ENCODE measurements at places on chromosomes 2 and 18.

DNA sequence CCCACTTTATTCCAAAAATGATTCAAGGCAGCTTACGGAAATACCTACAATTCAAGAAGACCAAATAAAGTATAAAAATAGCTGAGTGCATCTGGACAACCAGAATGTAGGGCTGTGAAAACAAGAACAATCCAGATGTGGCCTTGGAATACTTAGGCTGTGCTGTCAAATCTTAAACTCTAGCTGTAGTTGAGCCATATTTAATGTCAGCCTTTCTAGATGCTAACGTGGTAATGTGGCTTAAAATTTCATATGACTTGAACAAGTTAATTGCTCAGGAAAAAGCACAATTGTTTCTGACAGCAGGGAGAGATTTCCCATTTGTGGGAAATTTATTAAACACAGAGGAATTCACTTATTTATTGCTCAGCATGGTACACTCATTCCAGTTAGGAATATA is 14.6 kb upstream of the NAPG start:
- no peak overlapping the region for H3K27ac ChIP-seq
- no peak overlapping the region for H3K4me3 ChIP-seq
- no peaks in the 10 kb centered on the region for H3K4me1 ChIP-seq
- no peak for ATAC-seq
- H3K36me3 ChIP-seq, result peaks cover 8% of the 10 kb centered on the region
- peaks cover 28% of the 10 kb centered on the region for H3K27me3 ChIP-seq

DNA sequence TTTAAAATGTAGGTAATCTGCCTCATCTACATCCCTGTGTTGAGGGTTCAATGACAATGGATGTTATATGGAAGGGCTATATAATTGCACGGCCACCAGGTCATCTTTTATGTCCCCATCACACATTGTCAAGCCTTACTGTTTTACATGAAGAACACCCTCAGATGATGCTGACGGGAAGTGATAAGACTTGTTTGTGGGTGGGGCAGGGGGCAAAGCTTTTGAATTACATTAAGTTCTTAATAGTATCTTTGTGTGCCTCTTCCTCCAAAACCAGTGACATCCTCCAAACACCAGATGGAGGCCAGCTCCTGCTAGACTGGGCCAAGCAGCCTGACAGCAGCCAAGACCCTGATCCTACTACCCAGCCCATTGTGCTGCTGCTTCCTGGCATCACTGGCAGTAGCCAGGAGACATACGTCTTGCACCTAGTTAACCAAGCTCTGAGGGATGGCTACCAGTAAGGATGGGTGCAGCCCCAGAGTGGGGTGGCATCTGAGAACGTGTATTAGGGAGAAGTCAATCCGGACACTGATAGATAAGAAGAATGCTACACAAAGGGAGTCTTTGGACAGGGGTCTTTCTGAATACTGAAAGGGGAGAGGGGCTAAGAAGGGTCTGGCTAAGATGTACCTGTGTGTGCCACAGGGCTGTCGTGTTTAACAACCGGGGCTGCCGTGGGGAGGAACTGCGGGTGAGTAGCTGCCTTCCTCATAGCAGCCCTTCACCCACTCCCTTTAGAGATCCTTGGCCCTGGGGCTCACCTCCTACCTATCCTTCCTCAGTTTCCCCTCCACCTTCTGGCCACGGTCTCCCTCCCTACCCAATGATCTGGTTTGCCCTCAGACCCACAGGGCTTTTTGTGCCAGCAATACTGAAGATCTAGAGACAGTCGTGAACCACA is 5.3 kb downstream of the ABHD1 start:
- peaks cover 23% of the 10 kb centered on the region for H3K4me1 ChIP-seq
- no peak overlapping the region for H3K4me3 ChIP-seq
- H3K36me3 ChIP-seq, result peaks cover 39% of the 10 kb centered on the region
- H3K27me3 ChIP-seq, result no peaks in the 10 kb centered on the region

DNA sequence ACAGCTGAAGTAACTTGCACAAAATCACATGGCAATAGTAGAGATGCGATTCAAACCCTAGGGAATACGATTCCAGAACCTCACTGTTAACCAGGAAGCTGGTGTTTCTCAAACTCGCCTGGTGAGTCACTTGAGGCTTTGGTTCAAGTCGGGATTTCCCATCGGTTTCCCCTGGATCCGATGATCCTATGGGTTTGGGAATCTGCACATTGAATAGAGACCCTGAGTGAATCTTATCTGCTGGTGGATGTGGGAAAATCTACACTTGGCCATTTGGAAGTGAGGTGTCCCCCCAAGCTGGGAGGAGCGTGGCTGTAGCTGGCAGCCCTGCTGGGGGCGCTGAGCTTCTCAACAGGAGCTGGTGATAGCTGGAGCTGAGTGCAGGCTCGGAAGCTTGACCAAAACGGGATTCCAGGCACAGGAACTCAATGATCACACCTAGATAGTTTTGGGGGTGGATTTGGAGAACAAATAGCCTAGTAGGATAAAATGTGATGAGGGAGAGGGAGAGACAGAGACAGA is 135.4 kb downstream of the PRKCE start:
- no peak overlapping the region for H3K4me3 ChIP-seq
- H3K36me3 ChIP-seq, result peaks cover 11% of the 10 kb centered on the region

- H3K4me3 ChIP-seq, result no peak overlapping the region
- H3K4me1 ChIP-seq, result no peaks in the 10 kb centered on the region
Measured at GRCh38 chr2:132547090-132547687, 122.8 kb downstream of the LYPD1 start.

DNA sequence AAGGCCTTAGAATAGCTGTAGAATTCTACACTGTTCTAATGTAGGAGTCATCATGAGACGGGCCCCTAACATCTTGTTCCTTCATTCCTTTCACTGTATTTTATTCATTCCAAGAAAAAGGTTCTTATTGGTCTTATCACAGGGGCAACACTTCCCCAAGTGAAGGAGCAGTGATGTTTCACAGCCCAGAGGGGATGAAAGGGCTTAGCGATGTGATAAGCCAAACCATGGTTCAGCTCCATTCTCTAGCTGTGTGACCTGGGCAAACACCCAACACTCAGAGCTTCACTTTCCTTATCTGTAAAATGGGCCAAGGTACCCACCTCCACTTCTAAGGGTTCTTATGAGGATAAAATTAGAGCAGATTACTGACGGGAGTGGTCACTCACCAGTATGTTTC is 25.4 kb upstream of the HS6ST1 start:
- no peaks in the 10 kb centered on the region for H3K4me1 ChIP-seq
- H3K27me3 ChIP-seq, result no peaks in the 10 kb centered on the region
- H3K27ac ChIP-seq, result no peak overlapping the region
- peaks cover 4% of the 10 kb centered on the region for H3K36me3 ChIP-seq
- H3K4me3 ChIP-seq, result no peak overlapping the region

GRCh38 chr2:39608263-39608575 is 57.5 kb upstream of the TMEM178A start:
- H3K4me1 ChIP-seq, result no peaks in the 10 kb centered on the region
- no peak for ATAC-seq
- H3K27ac ChIP-seq, result no peak overlapping the region
- H3K27me3 ChIP-seq, result peaks cover 17% of the 10 kb centered on the region
- H3K36me3 ChIP-seq, result no peaks in the 10 kb centered on the region

- H3K4me1 ChIP-seq, result peaks cover 6% of the 10 kb centered on the region
- H3K27me3 ChIP-seq, result no peaks in the 10 kb centered on the region
- H3K27ac ChIP-seq, result no peak overlapping the region
- no peak overlapping the region for H3K4me3 ChIP-seq
- H3K36me3 ChIP-seq, result no peaks in the 10 kb centered on the region
Measured at GRCh38 chr18:59005262-59005661, 134.4 kb upstream of the SEC11C start.

DNA sequence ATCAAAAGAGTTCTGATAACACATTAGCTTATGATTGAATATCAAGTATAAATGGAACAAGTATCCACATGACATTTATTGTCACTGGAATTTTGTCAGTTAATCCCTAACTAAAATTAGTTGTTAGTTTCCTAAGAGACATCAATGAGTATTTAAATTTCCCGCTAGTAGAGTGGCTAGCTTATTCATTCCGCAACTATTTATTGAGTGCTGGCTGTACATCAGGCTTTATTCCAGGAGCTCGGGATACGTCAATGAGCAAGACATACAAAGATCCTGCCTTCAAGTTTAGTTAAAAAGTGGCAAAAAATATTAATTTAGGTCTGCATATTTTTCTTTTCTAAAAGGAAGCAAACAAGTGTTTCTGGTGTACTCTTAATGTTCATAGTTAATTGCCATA is 59.3 kb downstream of the PRKRA start:
- no peak overlapping the region for H3K27ac ChIP-seq
- no peak overlapping the region for H3K4me3 ChIP-seq
- no peaks in the 10 kb centered on the region for H3K27me3 ChIP-seq
- no peaks in the 10 kb centered on the region for H3K36me3 ChIP-seq
- H3K4me1 ChIP-seq, result no peaks in the 10 kb centered on the region

DNA sequence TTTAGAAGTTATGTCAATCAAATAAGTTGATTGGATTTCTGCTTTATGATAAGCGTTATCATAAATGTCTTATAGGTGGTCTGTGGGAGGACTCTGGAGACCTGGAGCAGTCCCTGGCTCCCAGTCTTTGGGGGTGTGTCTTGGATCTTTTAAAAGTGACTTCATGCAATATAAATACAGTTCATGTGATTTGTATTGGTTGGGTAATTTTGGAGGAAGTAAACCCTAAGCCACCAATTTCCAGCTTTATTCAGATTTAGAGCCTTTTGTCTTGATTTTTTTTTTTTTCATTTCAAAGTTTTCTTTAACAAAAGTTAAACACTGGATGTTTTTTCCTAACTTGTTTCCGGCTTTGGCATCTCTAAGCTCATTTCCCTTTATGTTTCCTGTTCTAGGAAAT is 68.8 kb downstream of the MAP4K4 start:
- ATAC-seq, result no peak
- H3K4me3 ChIP-seq, result no peak overlapping the region
- peaks cover 95% of the 10 kb centered on the region for H3K4me1 ChIP-seq
- H3K36me3 ChIP-seq, result peaks cover 5% of the 10 kb centered on the region

- peak overlapping the region; percentile 33 for H3K27ac ChIP-seq
- H3K36me3 ChIP-seq, result no peaks in the 10 kb centered on the region
- H3K27me3 ChIP-seq, result no peaks in the 10 kb centered on the region
- peaks cover 14% of the 10 kb centered on the region for H3K4me1 ChIP-seq
- ATAC-seq, result peak; percentile 87
Measured at GRCh38 chr2:231648579-231649174, 56.0 kb downstream of the TEX44 start.

Data from stimulated activated memory B cell treated with anti-CD40 and anti-IgM and Interleukin-4, amounts not matched to agents 10 μg/mL and 1 μg/mL and 100 μg/mL, for 72 hours (primary cell).